T-helper 2 cell (primary cell): ENCODE measurements at places on chromosomes 12 and 14.

- DNase-seq = no peak
Measured at GRCh38 chr14:92626041-92626440, 112.5 kb downstream of the RIN3 start.

GRCh38 chr12:13004361-13004760 lies 4.3 kb upstream of the HEBP1 start:
- no peak for DNase-seq

DNA sequence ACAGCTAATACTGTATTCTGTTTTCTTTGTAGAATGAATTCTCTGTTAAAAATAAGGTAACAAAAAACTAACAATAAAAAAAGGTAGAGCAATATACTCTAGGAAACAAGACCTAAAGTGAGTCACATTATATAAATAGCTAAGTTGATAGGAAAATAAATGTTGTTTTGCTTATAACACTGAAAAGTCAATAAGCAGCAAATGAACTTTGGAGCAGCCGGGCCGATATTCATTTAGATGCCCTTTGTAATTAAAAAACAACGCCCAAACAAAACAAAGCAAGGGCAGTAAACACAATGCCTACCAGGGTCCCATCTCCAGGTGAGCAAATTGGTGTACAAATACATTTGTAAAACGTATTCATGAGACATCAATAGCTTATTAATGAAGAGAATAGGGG lies 227.6 kb upstream of the FOXN3 start:
- no peak for DNase-seq

DNA sequence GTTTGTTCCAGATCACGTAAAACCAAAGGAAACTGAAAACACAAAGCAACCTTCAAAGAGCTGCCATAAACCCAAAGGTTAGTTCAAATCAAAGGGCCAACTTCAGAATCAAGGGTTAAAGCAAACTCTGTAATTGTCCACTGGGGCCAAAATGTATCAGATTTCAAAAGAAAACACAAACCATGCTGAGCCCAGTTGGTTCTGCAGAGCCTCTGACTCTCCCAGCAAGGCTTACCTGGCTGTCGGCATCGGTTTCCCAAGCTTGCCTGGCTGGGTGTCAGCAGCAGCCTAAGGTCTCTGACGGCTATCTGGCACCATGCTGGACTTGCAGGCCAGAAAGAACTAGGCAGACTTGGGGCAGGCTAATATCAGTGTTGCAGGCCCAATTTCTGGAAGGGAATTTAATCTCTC lies 125.3 kb downstream of the DAD1 start:
- no peak for DNase-seq

DNA sequence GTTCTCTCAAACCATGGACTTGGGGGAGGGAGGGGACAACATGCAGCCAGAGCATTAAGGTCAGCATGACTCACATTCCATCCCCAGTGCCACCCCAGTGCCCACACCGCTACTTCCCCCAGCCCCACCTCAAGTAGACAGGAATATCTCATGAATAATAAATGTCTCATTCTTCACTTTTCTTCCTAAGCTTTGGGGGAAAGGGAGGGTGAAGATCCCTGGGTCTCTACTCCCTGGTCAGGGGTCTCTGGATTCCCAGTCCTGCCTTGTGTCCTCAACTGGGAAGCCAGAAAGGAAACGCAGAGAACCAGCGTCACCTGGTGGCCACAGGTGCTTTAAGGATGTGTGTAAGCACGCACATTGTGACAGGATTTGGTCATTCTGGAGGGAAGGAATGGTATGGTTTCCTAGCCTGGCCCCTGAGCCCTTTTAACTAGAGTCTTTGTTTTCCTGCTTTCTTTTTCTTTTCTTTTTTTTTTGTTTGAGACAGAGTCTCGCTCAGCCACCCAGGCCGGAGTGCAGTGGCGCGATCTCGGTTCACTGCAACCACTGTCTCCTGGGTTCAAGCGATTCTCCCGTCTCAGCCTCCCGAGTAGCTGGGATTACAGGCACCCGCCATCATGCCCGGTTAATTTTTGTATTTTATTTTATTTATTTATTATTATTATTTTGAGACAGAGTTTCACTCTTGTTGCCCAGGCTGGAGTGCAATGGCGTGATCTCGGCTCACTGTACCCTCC lies 3.4 kb downstream of the GPR84 start:
- DNase-seq = peak; percentile 27

- no peak for DNase-seq
Measured at GRCh38 chr12:5458229-5459050, 26.5 kb downstream of the NTF3 start.

DNA sequence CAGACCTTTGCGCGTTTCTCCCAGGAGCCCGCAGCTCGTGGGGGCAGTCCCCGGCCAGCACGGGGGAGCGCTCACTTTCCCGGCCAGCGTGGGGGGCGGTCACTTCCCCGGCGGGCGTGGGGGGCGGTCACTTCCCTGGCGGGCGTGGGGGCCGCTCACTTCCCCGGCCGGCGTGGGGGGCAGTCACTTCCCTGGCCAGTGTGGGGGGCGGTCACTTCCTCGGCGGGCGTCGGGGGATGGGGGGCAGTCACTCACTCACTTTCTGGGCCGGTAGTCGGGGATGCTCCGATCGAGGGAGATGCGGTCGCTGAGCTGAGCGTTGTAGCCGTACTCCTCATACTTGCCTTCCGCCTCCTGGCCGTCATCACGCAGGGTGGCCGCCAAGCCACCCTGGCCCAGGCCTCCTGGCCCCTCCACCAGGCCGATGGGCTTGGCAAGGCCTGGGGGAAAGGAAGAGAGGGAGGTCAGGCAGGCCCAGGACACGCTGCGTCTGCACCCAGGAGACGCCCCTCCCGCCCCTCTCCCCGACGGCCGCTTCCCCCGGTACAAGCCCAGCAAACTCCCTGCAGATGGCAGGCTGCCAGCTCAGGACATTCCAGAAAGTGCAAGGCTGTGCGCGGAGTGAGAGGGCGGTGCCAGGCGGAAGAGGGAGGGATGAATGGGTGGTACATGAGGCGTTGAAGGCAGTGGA lies 43.3 kb downstream of the GALNT9 start:
- DNase-seq = no peak

DNA sequence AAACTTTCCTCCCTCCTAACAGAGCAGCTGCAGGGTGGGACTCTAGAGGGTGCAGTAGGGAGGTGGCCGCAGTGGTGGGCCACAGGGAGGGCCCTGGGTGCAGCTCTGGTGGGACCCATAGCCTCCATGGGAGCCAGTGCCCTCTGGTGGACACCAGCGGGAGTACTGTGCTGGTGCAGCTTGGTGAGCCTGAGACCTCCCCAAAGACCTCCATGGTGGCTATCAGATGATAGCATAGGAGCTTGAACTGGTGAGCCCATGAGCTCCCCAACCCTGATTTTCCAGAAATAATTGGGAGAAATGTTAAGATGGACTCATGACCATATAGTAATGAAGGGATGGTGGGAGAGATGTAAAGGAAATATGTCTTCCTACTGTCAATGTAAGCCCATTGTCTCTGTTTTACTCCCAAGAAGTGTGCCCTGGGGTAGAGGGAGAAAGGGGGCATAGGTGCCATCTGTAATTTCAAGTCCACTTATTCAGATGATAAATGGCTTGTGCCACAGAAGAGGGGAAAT lies 98.7 kb downstream of the GAS2L3 start:
- DNase-seq = peak; percentile 9
